ENCODE measurements at places on chromosomes 1 and 21.

DNA sequence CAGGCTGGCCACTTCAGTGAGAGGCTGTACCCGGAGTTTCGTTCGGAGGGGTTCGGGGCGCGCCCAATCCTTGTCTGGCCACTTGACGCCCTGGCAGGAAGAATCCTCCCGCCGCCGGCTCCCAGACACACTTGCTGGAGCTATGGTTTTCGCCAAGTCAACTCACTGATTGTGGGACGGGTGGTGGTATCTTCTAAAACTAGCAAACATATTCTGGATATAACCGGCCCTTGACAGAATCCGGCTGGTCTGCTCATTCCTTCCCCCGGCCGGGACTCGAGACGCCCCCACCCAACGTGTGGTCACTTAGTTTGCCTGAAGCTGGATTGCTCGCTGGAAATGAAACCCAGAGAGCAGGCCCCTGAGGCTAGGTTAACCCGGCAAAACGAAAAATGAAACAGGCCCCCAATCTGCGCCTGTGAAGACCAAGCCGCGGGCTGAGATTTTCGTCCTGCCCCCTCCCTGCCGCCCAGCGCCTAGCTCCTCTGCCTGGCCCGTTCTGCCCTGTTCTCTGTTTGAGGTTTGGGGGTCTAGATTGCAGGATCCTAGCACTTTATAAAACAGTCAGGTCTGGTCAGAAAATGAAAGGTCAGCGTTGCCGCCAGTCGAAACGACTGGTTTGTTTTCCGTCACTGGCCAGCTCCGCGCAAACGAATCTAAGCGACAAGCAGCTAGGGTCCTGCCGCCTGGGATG is 4.6 kb downstream of the GFI1 start:
- no peak for DNase-seq

DNA sequence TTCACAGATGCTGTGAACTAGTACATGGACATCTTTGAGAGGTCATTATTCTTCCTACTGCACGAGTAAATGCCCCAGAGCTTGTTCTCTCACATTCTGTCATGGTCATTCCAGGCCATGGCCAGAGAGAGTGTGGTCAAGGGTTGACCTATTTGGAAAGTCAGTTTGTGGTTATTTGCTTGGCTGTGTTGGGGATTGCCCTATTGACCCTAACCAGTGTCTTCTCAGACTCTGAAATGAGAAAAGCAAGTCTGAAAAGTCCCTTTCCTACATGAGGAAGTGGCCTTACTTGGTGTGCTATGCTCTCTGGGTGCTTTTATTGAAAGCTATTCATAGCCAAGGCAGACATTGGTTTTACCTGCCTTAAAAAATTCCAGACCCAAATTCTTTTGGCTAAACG is 26.6 kb downstream of the CLIC6 start:
- DNase-seq: no peak

GRCh38 chr1:112618721-112619517 is at the start of gene ST7L:
TSS of gene ST7L (minus strand) at chr1:112619141. CDS start at chr1:112619113, 28 bp downstream.
- DNase-seq: peak; percentile 65

GRCh38 chr21:41606706-41607105 is 98.7 kb upstream of the TMPRSS2 start:
- DNase-seq: no peak

GRCh38 chr21:25556091-25556490 is 51.2 kb downstream of the MRPL39 start:
- DNase-seq: no peak

GRCh38 chr1:208203127-208203847 is 40.9 kb downstream of the PLXNA2 start:
- no peak for DNase-seq

GRCh38 chr1:205930799-205931281 is 12.4 kb downstream of the SLC26A9 start:
- no peak for DNase-seq

DNA sequence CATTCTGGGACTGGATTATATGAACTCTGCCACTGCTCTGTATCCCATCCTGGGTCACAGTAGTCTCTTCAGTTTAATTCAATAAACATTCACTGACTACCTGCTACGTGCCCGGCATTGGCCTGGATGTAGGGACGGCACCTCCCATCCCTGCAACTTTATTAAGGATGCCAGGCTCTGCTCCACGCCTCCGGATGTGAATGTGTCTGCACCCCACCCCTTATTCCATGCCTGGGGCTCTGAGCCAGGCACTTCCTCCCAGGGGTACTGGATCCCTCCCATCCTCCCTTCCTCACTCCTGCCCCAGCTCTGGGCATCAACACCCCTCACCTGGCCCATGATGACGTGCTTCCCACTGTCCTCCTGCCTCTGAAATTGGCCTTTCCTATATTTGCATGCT is 53.7 kb downstream of the KCNN3 start:
- DNase-seq: no peak

GRCh38 chr1:78577257-78578100 is 42.8 kb upstream of the IFI44L start:
- DNase-seq: no peak

- peak; percentile 3 for DNase-seq
These were observed 102.5 kb downstream of the GPR52 start for GRCh38 chr1:174550296-174550695.

DNA sequence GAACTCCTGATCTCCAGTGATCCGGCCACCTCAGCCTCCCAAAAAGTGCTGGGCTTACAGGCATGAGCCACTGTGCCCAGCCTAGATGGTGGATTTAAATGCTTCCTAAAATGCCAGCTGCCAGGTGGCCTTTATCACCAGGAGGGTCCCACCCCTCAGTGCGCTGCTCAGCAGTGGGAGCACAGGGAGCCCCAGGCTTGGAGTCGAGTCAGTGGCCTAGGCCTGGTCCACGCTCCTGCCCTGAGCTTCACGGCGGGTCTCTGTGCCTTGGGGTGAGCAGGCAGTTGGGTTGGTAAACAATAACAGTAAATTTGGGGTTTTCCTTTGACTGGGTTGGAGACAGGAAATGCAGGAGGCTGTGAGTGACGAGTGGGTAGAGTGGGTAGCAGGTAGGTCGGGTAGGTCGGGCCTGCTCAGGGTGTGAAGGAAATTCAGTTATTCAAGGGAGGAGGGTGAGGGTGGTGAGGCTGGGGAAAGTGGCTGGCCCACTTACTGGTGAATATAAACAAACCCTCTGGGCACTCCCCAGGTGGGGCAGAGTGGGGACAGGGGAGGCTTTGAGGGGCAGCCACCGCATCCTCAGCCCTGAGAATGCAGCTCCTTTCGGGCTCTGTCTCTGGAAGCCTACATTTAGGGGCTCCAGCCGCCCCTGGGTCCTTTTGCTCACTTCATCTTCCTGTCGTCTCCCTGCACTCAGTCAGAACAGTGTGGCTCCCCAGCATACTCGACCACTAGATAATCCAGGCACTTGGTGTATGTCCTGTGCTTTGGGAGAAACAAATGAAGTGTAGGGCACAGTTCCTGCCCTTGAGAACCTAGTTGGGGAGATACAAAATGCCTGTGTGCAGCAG is 33.5 kb upstream of the IL19 start:
- no peak for DNase-seq

DNA sequence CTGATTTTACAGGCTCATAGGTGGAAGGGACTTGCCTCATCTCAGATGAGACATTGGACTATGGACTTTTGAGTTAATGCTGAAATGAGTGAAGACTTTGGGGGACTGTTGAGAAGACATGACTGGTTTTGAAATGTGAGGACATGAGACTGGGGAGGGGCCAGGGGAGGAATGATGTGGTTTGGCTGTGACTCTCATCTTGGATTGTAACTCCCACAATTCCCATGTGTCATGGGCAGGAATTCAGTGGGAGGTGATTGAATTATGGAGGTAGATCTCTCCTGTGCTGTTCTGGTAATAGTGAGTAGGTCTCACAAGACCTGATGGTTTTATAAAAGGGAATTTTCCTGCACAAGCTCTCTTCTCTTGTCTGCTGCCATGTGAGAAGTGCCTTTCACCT is 20.8 kb downstream of the SCYL3 start:
- no peak for DNase-seq

GRCh38 chr1:247435030-247435758 is 19.2 kb downstream of the NLRP3 start:
- no peak for DNase-seq

- no peak for DNase-seq
These were observed 135.3 kb downstream of the BRINP2 start for GRCh38 chr1:177306019-177306415.

GRCh38 chr1:228332797-228333738 is 73.6 kb downstream of the TRIM11 start:
- no peak for DNase-seq

- no peak for DNase-seq
These were observed 876 bp downstream of the RAB29 start for GRCh38 chr1:205774198-205775014.

DNA sequence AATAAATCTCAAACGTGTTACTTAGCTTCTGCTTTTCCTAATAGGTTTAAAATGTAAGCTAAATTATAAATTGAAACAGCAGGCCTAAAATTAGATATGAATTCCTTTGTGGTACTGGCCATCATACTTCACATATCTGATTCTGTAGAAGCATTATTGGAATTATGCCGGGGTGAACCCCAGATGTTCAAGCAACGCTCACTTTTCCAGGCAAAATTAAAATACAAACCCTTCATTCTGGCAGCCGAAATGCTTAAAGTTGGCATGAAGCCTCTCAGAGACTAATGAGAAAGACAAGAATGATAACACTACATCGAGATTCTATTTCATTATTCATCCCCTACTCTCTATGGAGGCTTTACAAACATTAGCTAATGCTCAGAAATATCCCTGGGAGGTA is 1352.7 kb upstream of the ADGRL2 start:
- no peak for DNase-seq

DNA sequence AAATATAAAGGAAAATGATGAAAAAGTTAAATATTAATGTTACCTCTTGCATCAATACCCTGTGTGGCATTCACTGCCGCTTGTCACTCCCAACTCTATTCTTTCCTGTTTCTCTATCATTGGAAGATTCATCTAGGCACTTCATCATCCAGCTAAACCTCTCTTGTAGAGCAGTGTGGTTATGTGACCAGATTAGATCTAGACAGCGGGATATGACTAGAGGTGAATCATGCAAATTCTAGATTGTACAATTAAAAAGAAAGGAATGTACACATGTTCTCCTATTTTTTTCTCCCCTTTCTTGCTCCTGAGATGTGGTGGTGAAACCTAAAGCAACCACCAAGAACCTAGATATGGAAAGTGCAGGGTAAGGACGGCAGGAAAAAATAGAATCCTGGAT is 174.1 kb downstream of the LBR start:
- DNase-seq: peak; percentile 5

DNA sequence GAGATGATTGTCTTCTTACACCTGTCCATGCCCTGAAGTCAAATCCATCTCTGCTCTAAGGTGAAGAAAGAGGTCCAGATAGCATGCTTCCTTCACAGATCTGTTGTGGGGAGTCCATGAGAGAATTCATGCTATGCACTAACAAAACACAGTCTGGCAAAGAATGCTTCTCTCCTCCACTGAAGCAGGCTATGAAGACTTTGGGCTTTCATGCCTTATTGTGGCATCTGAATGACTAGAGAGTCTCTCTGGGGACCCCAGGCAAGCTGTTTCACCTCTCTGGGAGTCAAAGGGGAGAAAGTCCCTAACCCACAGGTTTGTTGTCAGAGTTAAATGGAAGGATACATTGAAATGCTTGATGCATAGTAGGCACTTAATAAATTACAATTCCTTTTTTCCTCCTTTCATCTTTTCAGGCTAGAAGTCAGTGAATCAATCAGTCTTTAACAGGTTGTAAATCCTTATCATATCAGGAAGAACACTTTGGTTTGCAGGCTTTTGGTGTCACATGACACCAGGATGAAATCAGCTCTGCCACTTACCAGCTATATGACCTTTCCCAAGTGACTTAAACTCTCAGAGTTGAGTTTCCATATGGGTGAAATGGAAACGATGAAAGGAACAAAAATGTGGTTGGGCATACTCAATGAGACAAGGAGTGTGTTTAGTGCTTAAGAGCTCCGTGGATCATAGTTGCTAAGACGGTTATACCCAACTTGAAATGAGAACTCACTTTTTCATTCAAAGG is 200.1 kb upstream of the DAB1 start:
- DNase-seq: no peak

- DNase-seq: no peak
These were observed 20.9 kb upstream of the SIPA1L2 start for GRCh38 chr1:232650845-232651244.

DNA sequence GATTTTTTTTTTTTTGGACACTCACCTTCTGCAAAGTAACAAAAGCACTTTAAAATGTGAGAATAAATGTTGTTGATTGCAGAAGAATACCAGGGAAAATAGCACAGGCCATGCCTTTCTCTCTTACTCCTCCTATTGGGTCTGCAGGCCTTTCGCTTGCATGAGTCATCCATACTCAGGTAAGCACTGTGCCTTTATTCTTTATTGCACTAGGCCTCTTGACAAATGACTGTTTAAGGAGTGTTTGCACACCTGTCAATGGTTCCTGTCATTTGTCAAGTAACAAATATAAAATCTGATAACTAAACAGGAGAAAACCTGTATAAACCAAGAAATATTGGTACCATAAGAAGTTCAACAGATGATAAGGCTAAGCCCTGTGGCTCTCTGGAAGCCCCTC is 106.5 kb downstream of the RGS7 start:
- DNase-seq: no peak

GRCh38 chr1:150762552-150762951 is 3.0 kb downstream of the CTSS start:
- no peak for DNase-seq

GRCh38 chr1:69263921-69264391 is 303.8 kb upstream of the LRRC7 start:
- DNase-seq: no peak

- DNase-seq: no peak
These were observed 30.3 kb downstream of the NIBAN1 start for GRCh38 chr1:184943998-184944397.

- DNase-seq: no peak
These were observed 10.8 kb downstream of the ASAP3 start for GRCh38 chr1:23473037-23473800.

GRCh38 chr1:240610636-240611035 is 1.3 kb downstream of the GREM2 start:
- no peak for DNase-seq

DNA sequence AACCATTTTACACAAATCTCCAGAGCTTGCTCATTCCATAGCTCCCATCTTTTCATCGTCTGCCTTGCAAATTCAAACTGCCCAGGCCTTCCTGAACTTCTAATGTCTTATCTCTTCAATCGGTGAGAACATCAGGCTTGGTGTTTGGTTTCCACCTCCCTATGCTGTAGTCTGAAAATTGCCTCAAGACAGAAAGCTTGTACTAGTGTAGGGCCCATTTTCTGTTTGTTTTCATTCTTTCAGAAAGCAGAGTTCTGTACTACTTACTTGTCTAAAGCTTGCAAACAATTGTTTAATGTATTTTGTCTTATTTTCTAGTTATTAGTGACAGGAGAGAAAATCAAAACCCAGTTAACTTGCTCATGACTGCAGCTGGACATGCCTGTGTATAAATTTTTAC is 16.8 kb downstream of the HOOK1 start:
- DNase-seq: no peak

- no peak for DNase-seq
These were observed 61.0 kb downstream of the POFUT2 start for GRCh38 chr21:45226540-45227326.

GRCh38 chr1:158008630-158009029 is 15.2 kb downstream of the KIRREL1 start:
- no peak for DNase-seq
